ENCODE measurements at places on chromosomes 13 and 19.

DNA sequence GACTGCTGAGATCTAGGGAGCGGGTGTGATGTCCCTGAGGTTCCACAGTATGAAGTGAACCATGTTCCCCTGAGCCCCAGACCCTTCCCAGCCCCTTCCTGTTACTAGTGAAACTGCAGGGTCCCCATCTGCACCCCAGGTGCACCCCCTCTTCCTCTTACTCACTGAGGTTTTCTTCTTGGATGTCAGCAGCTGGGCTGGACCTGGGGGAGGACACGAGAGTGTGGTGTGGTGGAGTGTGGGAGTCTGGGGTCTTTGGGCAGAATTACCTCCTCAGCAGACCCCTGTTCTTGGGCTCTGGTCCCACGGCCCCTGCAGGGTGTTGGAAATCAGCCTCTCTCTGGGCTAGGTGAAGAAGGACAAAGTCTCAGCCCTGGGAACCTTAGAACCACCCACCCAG lies 3.3 kb upstream of the LILRA6 start:
- DNase-seq: no peak

DNA sequence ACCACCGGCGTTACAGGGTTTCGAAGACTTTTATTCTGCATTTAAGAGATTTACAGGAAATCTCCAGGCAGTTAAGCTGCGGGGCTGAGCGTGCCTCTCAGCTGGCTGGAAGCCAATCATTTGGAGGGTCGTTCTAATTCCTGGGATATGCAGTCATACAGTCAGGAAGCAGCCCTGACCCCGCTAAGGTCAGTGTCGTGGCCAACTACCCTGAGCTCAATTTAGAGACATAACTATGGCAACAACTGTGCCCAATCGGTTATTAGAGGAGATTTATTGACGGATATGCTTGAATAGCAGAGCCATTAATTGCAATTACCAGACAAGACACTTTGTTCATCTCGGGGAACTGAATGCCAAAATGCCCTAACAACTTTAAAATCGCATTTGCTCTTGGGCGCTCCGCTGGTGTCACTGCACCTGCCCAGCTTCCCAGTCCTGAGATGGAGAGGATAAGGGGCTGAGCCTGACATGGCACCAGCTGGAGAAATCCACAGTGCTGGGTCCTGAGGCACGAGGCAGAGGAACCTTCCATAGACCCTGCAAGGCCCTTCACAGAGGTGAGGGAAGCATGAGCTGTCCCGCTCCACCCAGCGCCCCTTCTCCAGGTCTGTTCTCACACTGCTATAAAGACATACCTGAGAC lies 15.1 kb upstream of the ZNF507 start:
- no peak for DNase-seq

GRCh38 chr13:97280478-97280877 lies 58.3 kb downstream of the MBNL2 start:
- no peak for DNase-seq

- no peak for DNase-seq
Observed at GRCh38 chr19:3003046-3003445, 25.7 kb downstream of the TLE6 start.

DNA sequence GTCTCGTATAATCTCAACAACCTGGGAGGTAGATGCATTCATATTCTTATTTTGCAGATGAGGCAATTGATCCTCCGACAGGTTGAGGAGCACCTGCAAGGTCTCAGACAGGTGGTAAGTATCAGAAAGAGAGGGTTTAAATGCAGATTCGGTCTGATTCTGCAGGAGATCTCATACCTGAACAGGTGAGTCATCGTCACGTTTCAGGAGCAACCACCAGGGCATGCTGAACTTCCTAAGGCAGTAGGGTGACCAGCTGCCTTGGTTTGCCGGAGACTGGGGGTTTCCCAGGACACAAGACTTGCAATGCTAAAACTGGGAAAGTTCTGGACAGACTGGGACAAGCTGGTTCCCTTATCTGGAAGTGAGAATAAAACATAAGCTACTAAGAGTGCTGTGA lies 68.8 kb upstream of the TSHZ3 start:
- DNase-seq: no peak

- DNase-seq: peak; percentile 20
Observed at GRCh38 chr13:65679240-65679639, 1550.9 kb downstream of the PCDH9 start.

DNA sequence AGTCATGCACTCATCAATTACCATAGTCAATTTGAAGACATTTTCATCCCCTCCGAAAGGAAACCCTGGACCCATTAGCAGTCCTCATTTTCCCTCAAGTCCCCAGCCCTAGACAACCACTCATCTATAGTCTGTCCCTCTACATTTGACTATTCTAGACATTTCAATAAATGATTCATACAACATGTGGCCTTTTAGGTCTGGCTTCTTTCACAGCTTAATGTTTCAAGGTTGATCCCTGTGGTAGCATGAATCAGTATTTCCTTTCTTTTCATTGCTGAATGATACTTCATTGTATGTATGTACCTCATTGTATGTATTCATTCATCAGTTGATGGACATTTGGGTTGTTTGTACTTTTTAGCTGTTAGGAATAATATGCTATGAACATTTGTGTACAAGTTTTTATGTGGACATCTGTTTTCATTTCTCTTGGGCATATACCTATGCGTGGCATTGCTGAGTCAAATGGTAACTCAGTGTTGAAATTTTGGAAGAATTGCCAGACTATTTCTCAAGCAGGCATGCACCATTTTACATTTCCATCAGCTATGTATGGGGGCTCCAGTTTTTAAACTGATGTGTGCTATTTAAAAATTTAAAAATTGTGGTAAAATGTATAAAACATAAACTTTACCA lies 18.4 kb downstream of the SPATA13 start:
- DNase-seq: no peak

DNA sequence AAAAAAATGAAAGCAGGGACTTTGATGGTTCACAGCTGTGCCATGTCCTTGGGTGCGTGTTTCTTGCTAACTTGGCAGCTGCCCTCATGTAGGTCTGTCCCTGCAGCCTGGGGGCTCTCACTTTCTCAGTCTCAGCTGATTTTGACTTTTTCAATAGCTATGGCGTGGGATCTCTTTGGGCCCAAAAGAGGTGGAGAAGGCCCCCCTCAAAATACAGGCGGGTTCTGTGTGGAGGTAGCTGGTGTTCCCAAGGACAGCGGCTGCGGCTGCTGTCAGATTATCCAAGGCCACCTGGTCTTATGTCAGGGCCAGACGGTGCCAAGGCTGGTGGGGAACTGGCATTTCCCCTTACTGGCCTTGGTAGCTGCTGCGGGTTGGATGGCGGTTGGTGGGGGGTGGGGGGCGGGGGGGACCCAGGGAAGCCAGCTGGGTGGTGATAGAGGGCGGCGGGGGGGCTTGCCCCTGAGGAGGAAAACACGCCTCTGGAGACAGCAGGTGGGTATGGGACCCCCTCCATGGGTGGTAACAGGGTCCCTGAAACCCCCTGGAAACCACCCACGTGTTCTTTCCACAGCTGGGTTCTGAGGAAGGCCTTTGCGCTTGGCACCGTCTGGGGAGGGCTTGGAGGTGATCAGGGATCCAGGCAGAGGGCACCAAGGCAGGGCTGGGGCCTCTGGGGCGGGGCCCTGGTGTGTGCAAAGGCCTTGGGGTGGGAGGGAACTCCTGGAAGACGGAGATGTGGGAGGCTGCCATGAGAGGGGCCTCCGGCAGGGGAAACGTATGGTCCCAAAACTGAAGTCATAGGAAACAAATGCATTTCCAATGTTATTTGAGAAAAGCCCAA lies 4.1 kb downstream of the TIMM13 start:
- DNase-seq: no peak

GRCh38 chr19:19595171-19595701 lies 23.3 kb downstream of the PBX4 start:
- DNase-seq: peak; percentile 53

DNA sequence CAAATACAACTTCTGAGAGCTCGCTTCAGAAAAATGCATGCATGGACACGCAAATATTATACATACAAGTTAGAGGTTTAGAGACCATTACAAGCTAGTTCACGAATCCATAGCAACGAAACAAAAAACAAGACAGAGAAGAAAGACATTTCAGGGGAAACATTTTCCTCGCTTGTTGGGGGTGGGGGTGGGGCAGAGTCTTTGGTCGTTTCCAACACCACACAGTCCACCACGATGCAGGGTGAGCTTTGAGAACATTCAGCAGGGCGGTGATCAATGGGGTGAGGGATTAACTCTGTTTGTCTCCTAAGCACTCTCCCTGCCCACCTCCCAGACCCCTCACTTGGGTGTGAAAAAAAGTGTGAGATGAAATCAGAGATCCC lies 651 bp downstream of the OXGR1 start:
- DNase-seq: no peak

DNA sequence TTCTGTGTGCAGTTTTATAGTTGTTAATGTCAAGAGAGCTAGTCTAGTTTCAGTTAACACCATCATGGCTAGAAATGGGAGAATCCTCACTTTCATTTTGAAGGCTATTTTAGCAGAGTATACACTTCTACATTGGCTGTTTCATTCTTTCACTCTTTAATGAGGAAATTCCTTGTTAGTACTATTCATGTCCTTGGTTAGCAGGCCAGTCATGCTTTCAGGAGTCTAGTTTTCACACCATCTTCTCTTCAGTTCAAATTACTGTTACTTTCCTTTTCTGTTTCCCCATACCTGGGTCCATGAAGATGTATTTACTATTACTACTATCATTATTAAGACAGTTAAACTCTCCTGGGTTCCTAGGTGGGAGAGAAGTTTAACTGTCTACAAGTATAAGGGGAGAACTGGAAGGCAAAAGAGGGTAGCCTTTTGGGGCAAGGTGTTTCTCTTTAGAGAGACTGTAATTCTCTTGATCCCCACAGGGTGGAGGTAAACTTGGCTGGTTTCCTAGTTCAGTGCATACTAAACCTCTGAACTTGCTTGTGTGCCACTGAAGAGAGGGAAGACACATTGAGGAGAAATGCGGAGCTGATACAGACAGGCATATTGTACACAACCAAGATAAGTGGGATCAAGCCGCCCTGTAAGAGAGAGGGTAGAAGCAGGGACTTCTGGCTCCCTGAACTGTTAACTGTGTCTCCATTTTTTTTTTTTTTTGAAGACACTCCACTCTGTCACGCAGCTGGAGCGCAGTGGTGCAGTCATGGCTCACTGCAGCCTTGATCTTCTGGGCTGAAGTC lies 41.3 kb upstream of the IGFL4 start:
- peak; percentile 40 for DNase-seq

GRCh38 chr13:110581506-110582185 lies 20.1 kb upstream of the RAB20 start:
- no peak for DNase-seq

DNA sequence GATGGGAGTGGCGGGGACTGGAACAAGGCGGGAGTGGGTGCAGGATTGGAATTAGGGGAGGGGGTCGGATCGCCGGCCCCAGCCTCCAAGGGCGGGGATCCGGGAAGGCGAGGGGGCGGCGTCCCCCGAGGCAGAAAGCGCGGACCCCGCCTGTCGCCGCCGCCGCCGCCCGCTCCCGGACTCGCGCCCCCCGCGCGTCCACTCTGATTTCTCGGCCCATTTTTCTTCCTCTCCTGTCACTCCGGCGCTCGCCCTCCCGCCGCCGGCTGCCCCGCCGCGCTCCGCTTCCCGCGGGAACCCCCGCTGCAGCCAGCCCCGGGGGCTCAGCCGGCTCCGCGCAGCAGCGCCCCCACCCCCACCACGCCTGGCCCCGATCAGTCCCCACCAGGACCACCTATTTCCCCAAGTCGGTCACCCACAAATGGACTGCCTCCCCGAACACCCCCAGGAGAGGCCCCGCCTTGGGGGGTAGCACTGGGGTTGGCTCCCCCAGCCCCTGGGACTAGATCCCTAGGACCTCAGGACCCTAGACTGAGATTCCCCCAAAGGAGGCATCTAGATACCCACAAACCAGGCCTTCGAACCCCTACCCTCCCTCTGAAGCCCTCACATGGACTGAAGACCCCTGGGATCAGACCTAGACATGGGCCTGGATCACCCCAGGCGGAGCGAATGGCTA lies 12.6 kb upstream of the ERFL start:
- DNase-seq: no peak

DNA sequence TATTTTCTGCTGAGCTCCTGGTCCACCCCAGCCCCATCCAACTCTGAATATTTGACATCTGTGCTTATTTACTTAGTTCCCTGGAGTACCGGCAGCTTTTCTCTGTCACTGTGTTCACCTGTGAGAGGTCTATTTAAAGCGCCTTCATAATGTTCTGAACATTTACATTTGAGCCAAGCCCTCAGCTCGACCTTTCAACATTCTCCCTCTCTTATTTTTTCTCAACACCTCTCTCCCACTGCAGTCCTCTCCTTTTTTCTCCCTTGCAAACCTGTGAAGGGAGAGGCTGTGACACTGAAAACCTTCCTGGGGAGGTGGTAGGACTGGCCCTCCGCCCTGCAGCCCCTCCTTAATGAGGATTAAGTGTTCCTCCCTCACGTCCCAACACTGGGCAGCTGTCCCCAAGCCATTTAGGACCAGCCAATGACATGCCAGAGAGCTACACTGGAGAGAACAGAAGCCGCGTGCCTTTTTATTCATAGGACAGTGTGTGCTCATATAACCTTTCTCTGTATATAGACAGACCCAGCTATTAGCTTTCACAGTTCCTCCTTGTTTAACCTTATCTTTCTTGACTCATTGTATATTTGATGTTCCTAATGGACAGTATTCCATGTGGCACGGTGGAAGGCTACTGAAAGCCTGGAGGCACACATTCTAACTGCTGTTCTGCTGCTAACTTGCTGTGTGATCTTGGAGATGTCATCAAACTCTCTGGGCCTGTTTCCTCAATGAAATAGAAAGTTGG lies 134.8 kb downstream of the NUFIP1 start:
- no peak for DNase-seq

DNA sequence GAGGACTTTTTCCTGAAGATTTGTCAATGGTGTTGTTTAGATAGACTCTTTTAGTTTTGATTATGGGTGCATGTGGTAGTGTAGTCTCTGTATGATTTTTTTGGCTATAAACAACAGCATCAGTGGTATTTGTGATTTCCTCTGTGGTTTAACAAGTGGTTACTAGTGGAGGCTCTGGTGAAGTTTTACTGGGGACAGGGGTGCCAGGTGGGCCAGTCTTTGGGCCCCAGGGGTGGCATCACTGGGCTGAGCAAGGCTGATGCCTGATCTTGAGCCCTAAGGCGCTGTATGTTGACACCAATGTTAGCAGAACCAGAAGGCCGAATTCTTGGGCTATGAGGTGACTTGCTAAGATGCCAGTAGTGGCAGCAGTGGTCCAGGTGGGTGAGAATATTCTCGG lies 811.4 kb downstream of the DACH1 start:
- no peak for DNase-seq

- no peak for DNase-seq
Observed at GRCh38 chr19:11130824-11131455, 24.6 kb downstream of the SPC24 start.

DNA sequence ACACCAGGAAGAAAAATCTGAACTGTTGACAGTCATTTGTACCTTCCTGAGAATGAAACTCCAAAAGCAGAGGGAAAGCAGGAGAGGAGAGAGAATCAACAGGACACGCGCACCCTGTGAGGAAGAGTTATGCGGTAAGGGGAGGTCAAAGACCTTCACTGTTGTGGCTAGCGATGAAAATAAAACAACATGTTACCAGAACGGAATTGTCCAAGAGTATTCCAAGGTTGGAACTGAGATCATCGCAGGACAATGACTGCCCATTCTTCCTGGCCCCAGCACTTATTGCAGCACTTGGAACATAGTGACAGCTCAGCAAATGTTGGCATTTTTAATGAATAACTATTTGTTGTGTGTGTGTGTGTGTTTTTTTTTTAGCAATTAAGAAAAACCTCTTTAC lies 176.0 kb upstream of the TSC22D1 start:
- no peak for DNase-seq

- peak; percentile 4 for DNase-seq
Observed at GRCh38 chr13:21402586-21403307, 56.4 kb downstream of the ZDHHC20 start.

- no peak for DNase-seq
Observed at GRCh38 chr13:34634448-34634847, 307.6 kb upstream of the NBEA start.

- DNase-seq: no peak
Observed at GRCh38 chr13:69283837-69284236, 823.8 kb upstream of the ATXN8OS start.

Measured in fibroblast of the conjunctiva (primary cell).